ENCODE measurements at places on chromosomes 5 and 9.
A peak's percentile ranks its signal among the peaks of the same experiment; 100 is the strongest.

DNA sequence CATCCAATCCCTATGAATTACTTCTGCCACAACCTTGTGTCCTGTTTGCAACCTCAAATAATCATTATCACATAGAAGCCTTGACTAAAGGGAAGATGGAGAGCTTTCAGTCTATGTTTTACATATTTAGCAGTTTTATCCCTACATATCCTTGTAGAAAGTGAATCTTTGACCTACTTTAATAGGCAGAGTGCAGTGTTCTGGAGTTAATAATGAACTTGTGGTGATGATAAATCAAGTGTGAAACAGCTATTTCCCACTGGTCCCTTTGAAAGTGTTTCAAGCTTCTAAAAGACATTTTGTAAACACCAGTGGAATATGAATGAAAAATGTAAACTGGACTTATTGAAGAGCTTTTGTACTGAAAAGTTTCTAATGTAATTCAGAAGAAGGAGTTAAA, 406.7 kb downstream of the GABRG2 start:
- DNase-seq, result no peak

- DNase-seq, result no peak
Observed at GRCh38 chr9:108360304-108360703, 495.5 kb downstream of the ACTL7B start.

DNA sequence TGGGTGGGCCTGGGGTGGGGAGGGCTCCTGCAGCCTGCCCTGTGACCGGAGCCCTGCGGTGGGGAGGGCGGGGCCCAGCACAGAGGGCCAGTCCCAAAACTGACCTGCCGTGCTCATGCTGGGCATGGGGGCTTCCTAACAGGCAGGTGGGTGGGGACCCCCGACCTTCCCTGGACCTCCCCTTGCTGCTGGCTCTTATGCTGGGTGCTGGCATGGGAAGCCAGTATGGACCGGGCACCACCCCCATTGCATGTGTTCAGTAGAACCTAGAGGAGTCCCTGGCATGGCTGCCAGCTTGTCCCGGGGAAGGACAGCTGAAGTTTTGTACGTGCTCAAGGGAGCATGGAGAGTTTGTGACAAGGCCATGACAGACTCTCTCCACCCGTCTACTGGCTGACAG, 37.1 kb downstream of the WNK2 start:
- DNase-seq, result no peak

- no peak for DNase-seq
Observed at GRCh38 chr5:84564321-84565075, 179.8 kb upstream of the EDIL3 start.

DNA sequence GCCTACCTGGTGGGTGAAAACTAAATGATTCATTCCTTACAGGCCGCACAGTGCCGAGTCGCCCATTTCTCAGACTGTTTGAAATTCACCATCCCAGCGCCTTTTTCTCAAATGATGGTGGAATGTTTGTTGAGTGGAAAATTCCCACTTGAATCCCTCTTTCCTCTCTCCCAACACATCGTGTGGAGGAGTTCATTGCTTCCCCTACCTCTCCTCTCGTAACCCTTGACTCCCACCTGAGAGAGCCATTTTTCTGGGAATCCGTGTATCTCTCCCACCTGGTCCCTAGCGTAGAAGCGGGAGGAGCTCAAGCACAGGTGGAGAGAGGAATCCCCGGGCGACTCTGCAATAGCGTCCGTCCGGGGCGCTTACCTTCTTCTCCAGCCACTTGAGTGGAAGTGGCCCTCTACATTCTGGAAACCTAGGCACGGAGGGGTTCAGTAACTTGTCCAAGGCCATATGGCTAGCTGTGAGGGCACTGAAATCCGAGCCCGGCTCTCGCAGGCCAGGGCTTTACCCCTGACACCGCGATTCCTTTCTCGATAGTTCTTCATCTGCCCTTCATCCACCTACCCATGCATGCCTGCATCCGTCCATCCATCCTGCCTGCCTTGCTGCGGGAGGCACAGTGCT, 683 bp downstream of the OSMR start:
- no peak for DNase-seq

GRCh38 chr5:172454358-172455086, at the start of gene SH3PXD2B:
Gene SH3PXD2B (minus strand): TSS chr5:172454525. CDS start chr5:172454352, 173 bp downstream.
- peak; percentile 60 for DNase-seq

GRCh38 chr9:15308511-15308910, 1.5 kb upstream of the TTC39B start:
- no peak for DNase-seq

- no peak for DNase-seq
Observed at GRCh38 chr5:52015760-52016159, 632.5 kb downstream of the ISL1 start.
